ENCODE measurements at places on chromosomes 7 and 10.

DNA sequence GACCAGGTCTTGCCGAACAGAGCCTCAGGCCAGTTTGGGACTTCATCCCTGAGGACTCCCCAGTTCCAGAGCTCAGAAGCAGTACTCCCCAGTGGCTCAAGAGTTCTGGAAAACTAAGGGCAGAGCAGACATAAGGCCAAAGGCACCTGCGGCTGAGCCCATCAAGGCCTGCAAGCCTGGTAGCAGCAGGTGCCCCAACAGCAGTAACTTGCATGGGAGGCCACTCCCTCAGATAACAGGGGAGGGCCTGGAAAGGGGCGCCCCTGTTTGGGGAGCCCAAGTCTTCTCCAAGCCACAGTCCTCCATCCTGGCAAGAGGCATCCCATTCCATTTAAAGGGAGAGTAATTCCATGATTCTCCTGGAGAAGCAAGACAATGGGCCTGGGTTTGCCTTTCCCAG, 13.0 kb downstream of the POLL start:
- DNase-seq, result no peak

DNA sequence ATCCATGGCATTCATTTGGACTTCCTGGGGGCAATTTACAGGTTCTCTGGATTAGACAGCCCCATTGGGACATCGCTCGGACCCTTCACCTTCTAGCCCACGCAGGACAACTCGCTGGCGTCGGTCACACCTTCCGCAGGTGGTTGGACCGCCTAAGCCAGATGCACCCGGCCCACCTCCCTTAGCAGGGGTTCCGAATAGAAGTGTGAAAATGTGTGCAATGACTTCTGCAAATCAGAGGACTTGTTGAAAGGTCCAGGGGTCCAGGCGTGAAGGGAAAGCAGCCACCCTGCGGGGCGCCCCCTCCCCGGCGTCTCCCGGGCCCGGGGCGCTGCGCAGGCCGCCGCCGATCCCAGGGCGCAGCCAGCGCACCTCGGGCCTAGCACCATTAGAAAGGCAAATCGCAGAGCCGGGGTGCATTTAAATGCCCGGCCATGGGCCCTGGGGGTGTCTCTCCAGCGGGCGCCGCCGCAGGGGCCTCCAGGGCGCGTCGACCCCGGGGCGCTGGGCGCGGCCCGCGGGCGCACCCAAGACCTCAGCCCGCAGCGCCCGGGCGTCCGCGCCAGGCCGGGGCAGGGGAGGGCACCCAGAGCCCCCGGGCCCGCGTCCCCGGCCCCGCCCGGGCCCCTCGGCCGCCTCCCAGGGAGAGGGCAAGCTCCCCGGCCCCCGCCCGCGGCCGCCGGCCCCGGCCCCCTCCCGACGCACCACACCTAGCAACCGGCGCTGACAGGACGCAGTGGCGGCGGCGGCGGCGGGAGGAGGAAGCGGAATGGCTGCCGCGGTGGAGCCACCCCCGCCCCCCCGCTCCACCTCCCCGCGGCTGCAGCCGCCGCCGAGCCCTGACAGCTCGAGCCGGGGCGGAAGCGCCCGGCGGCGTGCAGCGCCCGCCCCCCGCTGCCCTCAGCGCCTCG, 1.2 kb downstream of the JAZF1 start:
- DNase-seq, result peak; percentile 82

DNA sequence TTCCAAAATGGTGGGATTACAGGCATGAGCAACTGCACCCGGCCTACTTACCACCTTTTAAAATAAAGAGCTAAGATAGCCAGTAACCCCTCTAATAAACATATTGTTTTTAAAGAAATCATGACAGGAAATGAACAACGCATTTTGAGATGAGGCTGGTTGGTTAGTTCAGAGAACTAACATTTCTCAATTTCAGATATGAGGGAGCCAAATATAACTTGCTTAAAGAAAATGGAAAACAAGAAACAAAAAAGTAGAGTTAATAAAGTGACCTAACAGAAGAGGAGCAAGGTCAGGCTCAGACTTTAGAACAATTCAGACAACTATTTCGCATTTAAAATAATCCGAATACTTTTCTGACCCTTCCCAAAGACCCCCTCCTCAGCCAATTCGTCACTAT, 254.9 kb upstream of the PHF14 start:
- DNase-seq, result no peak

DNA sequence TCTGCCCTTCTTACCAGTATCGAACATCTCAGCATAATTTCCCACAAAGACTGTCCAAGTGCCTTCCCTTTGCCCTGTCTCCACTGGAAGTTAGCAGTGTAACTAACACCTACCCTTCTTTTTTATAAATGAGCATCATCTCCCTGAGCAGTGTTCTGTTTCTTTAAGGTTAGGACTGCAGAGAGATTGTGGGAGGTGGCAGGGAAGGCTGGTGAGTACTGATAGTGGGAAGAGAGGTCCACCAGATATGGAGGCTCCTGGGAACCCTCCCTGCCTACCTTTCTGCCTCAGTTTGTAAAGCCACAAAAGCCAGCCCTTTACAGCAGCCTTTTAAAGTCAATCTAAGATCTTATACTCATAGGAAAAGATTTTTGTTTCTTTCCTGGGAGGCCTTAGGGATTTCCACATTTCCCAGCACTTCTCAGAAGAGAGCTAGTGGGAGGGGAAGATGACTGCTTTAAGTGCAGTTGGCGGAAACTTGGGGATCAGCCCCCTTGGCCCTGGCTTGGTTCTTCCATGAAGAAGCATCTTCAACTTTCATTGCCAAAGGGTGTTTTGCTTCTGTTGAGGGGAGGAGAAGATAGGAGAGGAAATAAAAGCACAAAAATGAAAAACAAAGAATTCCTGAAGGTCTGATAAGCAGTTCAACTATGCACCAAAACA, 36.6 kb upstream of the CALD1 start:
- no peak for DNase-seq

- DNase-seq, result no peak
Measured at GRCh38 chr10:49025347-49025983, 85.8 kb upstream of the LRRC18 start.
